ENCODE measurements at places on chromosomes 2 and 18.

- no peak for DNase-seq
Observed at GRCh38 chr2:28591711-28592335, 96.0 kb downstream of the PLB1 start.

- DNase-seq: no peak
Observed at GRCh38 chr2:86633155-86633651, 9.5 kb upstream of the RNF103 start.

DNA sequence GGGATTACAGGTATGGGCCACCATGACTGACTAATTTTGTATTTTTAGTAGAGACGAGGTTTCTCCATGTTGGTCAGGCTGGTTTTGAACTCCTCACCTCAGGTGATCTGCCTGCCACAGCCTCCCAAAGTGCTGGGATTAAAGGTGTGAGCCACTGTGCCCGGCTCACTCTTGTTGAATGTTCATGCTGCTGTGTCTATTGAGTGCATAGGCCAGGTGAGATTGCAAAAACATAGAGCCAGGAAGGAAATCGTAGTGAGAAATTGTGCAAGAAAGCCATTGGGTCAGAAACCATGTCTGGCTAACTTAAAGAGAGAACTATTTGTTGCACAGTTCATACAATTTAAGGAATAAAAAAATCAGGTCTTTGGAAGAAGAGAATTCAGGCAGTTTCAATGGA is 45.5 kb upstream of the FZD5 start:
- no peak for DNase-seq

DNA sequence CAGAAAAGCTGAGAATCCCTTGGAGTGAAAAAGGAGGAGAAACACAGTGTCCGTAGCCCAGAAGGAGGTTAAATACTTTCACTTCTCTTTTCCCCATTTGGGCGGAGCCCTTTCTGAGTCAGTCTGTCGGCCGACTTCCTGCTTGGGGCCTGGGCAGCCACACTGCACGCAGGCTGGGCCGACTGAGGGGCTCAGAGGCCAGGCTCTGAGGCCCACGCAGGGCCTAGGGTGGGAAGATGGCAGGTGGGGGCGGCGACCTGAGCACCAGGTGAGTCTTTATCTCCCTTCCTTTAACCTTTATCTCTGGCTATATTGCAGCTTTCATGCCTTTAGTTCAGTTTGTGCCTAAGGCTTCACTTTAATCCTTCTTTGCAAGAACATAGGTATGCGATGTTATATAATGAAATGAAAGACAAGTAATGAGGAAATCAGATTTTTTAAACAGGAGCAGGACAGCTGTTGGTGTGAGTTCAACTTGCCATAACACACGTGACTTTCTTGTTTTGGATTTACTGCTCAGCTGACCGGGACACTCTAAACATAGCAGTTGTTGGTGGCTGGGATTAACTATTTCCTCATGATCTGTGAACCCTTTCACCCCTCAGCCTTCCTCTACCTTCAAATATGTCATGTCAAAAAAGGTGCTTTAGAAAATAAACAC is at the start of gene SP100:
Gene SP100, plus strand, starts transcription at position 141 of the 661 bp plus-strand sequence. Its CDS starts 96 bp downstream, at position 237.
- no peak for DNase-seq

GRCh38 chr2:127586136-127586535 is 50.7 kb downstream of the MYO7B start:
- DNase-seq: no peak

- no peak for DNase-seq
Observed at GRCh38 chr18:45423659-45424058, 191.6 kb upstream of the SLC14A2 start.

- DNase-seq: no peak
Observed at GRCh38 chr2:186617771-186618170, 27.9 kb downstream of the ITGAV start.

DNA sequence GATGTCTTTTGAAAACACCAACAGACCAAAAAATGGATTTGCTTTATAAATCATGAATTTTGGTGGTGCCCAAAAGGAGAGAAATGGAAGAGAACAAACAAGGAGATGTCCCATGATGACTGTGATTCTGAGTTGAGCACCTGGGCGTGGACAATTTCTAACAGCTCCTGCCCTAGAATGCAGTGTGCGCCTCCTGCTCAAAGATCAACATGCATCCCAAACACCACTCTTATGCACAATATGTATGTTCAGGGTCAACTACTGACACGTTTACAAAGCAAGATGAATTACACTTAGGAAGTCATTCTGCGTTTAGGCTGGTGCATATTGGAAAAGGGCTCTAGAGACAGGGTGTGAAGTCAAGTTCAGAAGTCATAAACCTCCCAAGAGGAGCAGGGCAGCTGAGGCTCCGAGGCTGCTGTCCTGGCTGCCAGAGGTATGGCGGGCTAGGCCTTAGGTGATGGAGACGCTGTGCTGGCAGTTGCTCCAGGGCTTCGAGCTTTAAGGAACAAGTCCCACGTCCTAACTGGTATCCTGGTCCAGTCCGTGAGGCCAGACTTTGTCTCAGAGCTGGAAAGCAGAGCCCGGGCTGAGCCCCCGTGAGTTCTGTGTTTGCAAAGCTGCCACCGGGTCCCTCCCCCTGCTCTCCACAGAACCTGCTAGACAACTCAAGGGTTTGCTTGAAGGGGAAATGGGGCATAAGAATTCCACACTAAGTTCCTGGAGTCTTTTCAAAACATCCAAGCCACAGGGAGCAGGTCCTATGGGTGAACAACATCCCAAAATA is 74.0 kb downstream of the ZNF516 start:
- DNase-seq: no peak

DNA sequence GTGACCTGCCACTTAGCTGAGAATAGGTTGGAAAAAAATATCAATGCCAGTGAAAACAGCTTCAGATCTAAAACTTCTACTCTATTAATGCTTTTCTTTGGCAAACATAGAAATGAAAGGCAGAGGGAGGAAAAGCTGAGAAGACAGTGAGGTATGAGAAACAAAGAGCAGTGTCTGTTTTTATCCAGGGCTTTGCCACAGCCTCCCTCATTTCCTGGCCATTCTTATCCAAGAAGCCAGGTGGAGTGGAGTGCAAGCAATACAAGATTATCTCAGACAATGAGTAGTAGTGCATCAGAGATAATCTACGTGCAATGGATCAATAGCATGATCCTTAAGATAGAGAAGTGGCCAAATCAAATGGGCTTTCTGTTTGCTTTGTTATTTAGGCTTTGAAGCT is 808.7 kb upstream of the PIK3C3 start:
- DNase-seq: no peak

DNA sequence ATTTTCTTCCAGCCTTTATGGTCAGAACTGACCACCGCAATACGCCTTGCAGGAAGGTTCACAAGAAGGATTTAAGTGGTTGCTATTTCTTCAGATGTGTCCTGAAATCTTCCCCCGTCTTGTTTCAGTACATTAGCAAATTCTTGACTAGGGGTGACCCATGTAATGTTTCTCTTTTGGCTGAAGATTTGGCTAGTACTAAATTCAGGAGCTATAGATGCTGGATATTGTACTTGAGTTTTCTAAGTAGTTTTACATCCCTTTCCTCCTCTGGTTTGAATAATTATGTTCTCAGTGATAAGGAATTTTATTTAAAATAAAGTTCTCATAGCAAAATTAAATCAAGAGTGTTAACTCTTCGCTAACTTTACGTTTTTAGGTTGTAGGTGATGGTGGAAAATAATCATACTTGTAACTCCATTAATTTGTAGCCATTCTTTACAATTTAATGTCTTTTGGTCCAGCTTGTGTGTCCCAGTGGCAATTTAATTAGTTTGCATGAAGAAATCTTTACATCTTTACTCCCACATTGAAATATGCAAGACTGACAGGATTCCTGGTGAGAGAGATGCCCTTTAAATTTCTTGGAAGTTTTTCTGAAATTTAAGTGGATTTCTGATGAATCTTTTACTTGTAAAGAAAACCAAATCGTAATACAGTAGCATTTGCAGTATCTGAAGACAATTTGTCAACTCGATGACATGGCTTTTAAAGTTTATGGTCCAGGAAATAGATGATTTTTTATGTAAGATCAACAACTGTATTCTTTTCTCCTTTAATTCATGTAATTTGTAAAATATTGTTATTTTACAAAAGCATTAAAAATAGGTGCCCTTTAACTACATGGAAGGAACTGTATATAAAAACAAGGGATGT is 2.8 kb downstream of the PHLPP1 start:
- DNase-seq: no peak

DNA sequence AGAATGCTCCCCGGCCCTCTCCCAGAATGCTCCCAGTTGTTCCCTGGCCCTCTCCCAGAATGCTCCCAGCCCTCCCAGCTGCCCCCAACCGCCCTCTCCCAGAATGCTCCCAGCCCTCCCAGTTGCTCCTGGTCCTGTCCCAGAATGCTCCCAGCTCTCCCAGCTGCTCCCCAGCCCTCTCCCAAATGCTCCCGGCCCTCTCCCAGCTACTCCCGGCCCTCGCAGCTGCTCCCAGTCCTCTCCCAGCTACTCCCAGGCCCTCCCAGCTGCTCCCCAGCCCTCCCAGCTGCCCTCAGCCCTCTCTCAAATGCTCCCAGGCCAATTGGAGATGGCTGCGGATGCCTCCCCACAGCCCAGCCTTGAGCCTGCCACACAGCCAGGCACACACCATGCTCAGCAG is 31.1 kb downstream of the BIN1 start:
- no peak for DNase-seq

DNA sequence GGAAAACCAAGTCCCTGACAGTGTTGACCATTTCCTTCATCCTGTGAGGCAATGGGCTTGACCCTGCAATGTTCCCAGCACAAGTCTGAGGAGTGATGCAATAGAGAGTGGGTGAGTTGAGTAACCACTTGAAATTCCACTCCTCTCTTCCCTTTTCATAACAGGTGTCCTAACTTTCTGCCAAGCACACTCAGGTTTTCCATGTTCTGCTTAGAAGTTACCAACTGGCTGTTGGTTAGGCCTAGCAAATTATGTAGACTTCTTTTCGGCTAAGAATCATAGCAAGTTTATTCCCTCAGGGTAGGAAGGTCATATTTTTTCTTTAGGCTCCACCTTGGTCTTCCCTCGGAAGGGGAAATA is 11.5 kb downstream of the GNLY start:
- no peak for DNase-seq

- DNase-seq: no peak
Observed at GRCh38 chr2:42142547-42143184, 26.5 kb upstream of the EML4 start.

DNA sequence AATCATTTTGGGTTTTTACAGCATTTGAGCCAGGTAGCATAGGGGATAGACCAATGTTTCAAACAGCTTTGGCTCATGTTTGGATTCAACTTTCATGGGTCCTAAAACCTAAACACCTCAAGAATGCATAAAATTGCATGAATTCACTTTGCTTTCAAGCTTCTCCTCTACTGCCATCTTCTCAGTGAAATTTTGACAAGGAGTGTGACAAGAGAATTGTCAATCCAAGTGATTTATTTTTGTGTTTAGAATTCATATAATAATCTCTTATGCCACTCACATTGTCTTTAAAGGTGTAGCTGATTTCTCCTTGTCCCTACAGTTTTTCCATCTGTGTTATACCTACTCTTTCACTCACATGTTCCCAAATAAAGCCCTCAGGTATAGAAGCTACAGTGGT is 264.8 kb upstream of the RND3 start:
- DNase-seq: no peak

- no peak for DNase-seq
Observed at GRCh38 chr2:23441414-23441813, 56.4 kb downstream of the KLHL29 start.

DNA sequence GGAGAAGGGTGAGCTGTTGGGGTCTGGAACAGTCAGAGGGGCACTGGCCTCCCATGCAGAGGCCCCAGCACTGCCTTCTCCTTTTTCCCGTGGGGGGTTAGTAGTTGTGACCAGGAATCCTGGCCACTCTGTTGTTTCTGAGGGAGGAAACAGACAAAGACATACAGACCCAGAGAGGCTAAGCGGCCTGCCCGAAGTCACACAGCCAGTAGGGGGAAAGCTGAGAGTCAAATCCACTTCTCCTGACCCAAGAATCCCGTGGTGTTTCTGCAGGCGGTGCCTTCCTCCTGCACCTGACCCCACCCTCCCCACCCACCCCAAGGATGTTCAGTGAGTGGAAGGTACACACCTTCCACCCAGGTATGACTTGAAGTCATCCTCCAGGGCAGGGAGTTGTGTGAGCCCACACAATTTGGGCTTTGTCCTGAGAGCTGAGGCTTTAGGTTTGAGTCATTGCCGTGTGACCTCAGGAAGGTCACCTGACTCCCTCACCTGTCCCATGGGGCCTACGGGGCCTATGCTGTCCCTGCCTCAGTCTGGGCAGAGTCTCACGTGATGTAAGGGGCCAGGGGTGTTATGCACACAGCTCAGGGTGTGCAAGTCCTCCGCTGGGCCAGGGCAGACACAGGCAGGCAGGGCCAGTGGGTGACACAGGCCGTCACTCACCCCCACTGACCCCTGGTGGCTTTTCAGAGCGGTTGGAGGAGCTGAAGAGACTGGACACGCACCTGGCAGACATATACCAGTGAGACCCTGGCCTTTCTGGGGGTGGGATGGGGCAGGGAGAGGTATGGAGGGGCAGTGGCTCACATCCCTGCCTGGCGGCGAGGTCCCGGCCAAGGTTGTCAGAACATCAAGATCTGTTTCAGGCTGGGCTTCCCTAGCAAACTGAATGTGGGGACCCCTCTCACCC is 5.0 kb downstream of the NT5DC4 start:
- DNase-seq: no peak

GRCh38 chr2:152762202-152762601 is 43.8 kb downstream of the ARL6IP6 start:
- no peak for DNase-seq

- DNase-seq: no peak
Observed at GRCh38 chr2:168705534-168706470, 96.6 kb upstream of the NOSTRIN start.

- no peak for DNase-seq
Observed at GRCh38 chr18:74190086-74190485, 41.8 kb downstream of the TIMM21 start.

DNA sequence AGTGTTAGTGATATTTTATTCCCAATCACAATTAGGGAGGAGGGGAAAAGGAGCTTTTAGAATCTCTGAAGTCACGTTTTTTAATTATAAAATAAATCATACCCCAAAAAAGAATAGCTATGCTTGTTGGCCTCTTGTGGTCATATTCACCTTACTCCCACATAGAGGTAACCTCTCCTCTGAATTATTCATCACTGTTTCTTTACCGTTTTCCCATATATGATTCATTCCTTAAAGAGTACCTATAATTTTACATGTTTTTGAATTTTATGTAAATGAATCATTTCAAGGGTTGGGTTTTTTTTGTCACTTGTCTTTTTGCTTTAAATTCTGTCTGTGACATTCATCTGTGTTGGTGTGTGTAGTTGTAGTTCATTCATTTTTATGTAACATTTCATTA is 110.6 kb upstream of the CD302 start:
- DNase-seq: no peak

DNA sequence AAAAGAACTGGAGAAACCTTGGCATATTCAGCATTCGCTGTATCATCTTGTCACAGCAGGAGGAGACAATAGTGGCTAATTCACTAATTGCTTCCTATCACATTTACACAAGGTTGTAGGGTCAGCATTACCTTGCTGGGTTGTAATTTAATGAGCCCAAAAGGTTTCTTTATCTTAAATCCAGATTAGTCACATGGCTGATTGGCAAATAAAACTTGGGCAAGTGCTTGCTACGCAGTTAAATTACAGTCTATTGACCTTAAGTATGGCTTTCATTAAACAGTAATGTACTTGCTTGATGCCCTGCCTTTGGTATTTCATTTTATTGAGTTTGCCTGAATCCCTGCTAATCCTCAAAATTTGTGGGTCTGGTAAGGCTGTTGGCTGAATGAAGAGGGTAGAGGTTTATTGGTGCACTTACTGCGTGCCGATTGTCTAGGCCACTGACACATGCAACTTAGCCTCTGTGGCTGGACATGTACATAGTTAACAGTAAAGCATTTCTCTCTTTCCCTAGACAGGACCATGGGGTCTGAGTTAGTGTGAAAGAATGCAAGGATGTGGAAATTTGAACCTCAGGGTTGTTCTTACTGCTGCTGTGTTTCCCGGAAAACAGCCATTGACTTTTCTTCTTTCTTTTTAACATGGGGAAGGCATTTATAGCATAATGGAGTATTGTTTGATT is 34.3 kb downstream of the FMNL2 start:
- no peak for DNase-seq
